ENCODE measurements at places on chromosomes 4 and X.
A peak's percentile ranks its signal among the peaks of the same experiment; 100 is the strongest.

DNA sequence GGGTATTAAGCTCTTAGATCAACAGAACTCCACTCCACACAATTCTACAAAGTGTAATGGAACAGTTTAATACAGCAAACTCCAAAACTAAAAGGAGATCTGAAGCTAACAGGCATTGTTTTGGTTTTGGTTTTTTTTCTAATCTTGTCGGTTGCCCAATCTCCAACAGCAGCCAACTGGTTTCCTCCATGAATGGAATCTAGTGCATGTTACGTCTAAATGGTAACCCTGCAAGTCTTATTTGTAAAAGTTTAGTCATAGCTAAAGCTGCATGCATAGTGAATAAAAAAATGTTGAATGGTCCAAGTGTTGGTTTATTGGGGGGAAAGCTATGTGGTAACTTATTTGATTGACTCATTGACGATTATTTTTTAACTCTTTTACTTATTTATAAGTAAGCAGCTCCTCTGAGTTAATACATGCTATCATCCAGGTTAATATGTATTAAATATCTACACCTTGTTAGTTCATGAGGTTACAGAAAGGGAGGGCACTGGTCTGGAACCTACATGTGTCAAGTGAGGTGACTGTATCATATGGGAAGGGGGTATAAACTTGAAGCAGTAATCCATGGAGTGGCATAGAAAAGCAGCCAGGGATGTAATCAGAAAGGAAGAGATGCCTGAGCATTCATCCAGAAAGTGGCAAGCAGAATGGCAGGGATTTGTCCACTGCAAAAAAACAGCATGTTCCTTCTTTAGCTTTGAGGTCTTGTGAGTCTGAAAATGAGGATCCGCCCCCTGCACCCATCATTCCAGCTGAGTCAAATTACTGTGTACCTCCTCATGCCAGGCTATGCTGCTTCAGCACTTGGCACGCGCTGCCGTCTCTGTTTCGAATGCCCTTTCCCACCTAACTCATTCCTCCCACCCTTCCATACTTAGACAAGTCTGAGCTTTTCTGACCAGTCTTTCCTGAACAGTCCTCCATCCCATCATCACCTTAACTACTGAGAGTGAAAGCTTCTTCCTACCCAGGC, 81.7 kb downstream of the PDGFC start:
- DNase-seq = peak; percentile 81

- DNase-seq = no peak
Observed at GRCh38 chrX:35439692-35440091, 358.4 kb upstream of the MAGEB16 start.

GRCh38 chr4:123564758-123565346, 168.3 kb downstream of the SPRY1 start:
- peak; percentile 72 for DNase-seq

DNA sequence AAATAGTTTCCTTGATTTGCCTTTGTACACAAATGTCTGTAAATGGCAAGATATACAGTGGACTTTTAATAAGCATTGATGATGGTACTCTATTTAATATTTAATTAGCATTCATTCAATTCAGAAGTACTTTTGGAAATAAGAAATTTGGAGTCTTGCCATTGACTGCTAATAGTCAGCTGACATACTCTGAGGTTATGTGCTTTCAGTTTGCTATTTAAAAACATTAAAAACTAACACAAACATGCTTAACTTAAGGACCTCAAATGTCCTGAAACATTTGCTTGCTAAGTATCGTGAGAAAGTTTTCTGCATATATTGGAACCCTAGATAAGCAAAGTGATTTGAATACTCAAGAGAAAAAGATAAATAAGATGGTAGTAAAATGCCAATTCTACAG, 64.6 kb downstream of the REELD1 start:
- DNase-seq = peak; percentile 12

- peak; percentile 62 for DNase-seq
Observed at GRCh38 chr4:5708449-5709206, at the start of gene EVC2. Gene EVC2 (minus strand): TSS chr4:5708559. CDS start chr4:5708513, 46 bp downstream.

GRCh38 chr4:41451961-41452360, 86.0 kb upstream of the LIMCH1 start:
- no peak for DNase-seq

- DNase-seq = no peak
Observed at GRCh38 chrX:13334491-13334890, 14.6 kb upstream of the ATXN3L start.

DNA sequence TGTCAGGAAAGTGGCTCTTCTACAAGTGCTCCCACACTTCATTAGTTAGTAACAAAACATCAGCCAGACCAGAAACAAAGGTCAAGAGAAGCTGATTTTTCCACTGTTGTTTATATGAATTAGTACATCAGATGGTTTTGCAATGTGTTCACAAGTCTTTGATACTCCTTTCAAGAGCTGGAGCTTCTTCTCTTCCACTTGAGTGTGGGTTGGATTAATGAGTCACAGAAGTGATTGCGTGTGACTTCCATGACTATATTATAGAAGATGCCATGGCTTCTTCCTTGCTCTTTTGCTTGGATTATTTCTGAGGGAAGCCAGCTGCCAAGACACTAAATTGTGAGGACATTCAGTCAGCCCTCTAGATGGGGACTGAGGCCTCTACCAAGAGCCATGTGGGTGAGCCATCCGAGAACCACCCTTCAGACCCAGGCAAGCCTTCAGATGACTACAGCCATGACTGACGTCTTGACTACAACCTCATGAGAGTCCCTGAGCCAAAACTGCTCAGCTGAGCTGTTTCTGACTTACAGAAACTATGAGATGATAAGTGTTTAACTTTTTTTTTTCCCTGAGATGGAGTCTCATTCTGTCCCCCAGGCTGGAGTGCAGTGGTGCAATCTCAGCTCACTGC, 18.1 kb downstream of the SOWAHB start:
- peak; percentile 68 for DNase-seq

- peak; percentile 76 for DNase-seq
Observed at GRCh38 chrX:38941675-38942074, 140.4 kb downstream of the MID1IP1 start.
